Progenitor cell of endocrine pancreas (in vitro differentiated cells): ENCODE measurements at places on chromosomes 6 and 20.

GRCh38 chr20:36408219-36408618 lies 102.1 kb downstream of the DLGAP4 start:
- DNase-seq, result no peak

DNA sequence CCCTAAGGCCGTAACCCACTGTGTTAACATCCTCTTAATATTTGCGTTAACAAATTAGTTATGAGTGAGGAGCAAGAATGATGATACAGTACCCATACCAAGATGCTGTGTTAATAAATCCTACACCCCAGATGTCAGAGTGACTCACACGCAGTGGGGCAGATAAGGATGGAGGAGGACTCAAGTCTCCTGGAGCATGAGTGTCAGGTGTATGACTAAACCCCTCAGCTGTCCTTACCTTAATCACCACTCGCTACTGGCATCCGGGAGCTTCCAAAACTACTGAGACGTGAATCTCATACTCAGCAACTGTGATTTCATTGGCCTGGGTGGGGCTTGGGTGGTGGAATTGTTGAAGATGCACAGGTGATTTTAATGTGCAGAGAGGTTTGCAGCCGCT lies 131.3 kb upstream of the MTHFD1L start:
- no peak for DNase-seq

GRCh38 chr20:50744143-50744792 lies 12.9 kb downstream of the PARD6B start:
- DNase-seq, result no peak

- DNase-seq, result no peak
These were observed 20.0 kb downstream of the GINM1 start for GRCh38 chr6:149586149-149586548.

DNA sequence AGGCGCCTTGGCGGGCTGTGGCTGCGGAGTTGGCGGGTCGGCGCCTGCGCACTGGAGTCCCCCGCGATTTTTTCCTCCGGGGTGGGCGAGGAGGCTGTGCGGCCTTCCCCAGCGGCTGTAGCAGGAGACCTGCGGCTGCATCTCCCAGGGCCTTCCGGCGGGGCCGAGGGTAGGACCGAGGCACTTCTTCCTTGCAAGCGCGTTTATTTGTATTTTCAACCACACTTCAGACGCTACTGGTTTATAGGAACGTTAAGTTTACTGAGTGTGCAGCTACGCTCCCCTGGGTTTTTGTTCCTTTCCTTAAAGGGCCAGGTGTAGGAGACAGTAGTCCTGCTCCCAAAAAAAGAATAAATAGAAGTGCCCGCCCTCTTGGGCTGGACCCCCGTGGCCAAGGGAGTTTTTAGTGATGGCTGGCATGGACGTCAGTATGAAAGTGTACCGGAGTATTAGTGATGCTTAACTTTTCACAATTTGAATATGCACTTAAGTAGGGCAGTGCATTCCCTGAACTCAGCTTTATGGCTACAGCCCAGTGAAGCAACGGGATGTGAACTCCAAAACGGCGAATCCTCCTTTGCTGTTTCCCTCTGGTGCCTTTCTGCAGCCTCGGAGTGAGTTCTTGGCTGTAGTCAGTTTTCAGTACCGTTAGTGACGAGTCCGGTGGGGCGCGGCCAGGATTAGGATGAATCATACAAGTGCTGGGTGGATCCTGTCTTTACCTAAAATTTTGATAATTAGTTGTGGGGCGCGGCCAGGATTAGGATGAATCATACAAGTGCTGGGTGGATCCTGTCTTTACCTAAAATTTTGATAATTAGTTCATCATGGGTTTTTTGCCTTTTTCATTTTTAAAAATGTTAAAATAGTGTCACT lies 1.0 kb upstream of the FBXO5 start:
- DNase-seq, result peak; percentile 97

GRCh38 chr6:117547688-117548621 lies 54.4 kb downstream of the GOPC start:
- DNase-seq, result no peak

DNA sequence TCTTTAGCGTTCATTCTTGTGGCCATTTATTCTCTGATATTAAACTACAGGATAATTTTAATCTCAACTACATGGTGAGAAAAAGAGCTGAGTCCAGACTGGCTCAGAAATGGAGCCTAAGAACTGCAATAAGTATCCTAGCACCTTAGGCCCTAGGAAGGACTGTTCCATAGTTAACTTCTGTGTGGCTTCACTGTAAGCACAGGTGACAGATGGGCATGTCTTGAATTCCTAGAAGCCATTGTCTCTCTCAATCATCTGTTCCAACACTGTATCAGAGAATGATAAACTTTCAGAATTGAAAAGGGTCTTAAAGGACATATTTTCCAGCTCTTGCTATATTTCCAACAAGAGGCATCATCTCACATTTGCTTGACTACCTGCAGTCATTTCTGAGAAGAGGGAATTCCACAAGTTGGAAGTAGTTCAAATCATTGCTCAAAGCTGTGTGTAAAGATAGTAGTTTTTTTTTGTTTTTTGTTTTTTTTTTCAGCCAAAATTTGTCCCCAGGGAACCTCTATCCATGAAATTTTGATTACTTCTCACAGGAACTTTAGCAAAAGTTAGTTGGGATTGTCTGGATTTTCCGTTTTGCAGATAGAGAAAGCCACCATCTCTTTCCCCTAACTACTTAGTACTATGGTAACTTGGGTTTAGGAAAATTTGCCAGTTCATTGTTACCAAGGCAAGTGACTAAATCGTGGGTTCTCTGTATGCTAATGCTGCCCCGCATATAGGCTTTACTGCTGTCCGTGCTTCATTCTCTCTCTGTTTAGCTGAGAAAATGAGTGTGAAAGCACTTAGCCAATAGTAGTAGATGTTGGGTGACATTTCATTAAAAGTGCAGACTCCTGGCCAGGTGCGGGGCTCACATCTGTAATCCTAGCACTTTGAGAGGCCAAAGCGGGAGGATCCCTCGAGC lies 47.2 kb downstream of the KCNS1 start:
- no peak for DNase-seq

DNA sequence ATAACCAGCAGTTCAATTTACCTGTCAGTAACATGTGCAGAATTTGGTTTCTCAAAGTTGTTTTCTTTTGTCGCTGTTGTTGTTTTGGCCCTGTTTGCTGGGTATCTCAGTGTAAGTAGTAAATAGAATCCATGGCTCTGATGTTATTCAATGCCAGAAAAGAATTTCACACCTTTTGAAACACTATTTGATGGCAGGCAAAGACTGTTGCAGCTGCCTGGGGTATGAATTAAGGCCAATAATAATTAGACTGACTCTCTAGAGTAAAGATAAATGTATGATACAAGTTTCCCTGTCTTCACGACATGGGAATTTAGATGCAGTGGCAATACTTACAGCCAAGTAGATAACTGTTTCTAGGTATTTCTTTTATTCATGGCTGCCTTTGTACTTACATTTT lies 281.4 kb downstream of the CD83 start:
- no peak for DNase-seq

- DNase-seq, result peak; percentile 60
These were observed 333.9 kb downstream of the HACE1 start for GRCh38 chr6:104525677-104526322.

DNA sequence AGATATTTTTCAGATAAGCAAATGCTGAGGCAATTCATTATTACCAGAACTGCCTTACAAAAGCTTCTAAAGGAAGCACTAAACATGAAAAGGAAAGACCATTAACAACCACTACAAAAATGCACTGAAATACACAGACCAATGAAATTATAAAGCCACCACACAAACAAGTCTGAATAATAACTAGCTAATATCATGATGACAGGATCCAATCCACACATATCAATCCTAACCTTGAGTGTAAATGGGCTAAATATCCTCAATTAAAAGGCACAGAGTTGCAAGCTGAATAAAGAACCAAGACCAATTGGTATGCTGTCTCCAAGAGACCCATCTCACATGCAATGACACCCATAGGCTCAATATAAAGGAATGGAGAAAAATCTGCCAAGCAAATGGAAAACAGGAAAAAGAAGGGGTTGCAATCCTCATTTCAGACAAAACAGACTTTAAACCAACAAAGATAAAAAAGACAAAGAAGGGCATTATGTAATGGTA lies 58.0 kb upstream of the PHIP start:
- no peak for DNase-seq

DNA sequence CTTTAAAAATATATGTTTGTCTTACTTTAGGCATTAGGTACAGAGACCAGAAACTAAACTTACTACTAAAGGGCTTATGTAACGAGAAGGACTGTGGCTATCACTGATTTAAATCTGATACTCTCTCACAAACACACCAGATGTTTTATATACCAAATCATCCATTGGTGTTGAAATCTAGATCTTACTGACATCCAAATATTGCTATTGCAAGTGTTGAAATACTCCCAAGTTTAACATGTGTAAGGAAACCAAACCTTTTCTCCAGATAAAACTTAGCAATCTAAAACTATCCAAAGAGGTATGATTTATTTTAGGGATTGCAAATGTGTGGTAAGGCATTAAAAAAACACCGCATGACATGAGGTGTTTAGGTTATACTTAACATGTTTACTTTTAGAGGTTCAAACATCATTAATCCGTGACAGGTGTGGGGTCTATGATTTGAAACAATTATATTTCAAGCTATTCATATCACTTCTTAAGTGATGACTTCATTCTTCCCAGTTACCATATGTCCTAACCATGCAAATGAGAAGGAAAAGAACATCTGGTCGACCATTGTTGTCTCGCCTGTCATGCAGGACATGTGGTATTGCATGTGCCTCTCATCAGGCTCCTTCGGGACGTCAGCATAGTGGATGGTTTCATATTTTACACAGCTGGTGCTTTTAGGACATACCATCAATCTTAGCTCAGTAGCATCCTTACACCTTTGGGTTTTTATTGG lies 168.3 kb upstream of the SPACA1 start:
- no peak for DNase-seq

DNA sequence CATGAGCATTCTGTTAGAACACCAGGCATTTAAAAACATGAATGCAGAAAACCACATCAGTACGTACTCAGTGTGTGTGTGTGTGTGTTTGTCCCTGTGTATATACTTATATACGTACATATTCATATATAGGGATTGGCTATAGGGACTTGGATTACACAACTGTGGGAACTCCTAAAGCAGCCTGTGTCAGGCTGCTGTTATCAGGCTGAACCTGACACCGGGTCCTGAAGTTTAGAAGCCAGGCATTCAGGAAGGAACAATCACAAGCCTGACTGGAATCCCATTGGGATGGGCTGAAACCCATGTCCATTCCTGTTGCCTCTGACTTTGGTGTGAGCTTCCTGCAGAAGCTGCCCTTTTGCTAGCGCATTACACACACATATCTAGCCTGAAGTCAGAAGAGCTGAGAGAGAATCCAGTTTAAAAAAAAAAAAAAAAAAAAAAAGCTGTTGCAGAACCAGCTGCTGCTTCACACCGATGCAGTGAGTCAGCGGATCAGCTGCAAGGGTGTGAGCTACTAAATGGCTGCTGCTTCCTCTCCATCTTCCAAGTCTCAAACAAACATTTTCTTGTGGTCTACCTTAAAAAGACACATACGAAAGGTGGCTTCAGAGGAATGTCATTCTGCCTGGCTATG lies 348.1 kb downstream of the THBS2 start:
- DNase-seq, result no peak

GRCh38 chr20:41927189-41927588 lies 309.0 kb upstream of the CHD6 start:
- no peak for DNase-seq

- DNase-seq, result no peak
These were observed 210.0 kb downstream of the OGFRL1 start for GRCh38 chr6:71498638-71499037.

DNA sequence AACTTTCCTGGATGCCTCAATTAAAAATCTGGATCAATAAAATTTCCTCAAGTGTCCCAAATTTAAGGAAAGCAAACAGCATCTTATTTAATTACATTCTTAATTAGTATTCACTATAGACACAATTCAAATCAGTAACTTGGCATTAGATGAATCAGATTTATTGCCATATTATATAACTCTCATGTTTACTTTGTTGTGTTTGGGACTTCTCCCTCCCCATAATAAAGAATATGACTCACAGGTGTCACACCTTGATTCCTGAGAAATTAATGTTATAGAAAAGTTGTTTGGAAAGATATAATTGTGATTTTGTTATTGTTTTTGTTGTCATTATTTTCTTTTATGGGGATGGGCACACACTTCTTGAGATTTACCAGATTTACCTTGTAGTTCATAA lies 18.4 kb downstream of the EYA4 start:
- no peak for DNase-seq

DNA sequence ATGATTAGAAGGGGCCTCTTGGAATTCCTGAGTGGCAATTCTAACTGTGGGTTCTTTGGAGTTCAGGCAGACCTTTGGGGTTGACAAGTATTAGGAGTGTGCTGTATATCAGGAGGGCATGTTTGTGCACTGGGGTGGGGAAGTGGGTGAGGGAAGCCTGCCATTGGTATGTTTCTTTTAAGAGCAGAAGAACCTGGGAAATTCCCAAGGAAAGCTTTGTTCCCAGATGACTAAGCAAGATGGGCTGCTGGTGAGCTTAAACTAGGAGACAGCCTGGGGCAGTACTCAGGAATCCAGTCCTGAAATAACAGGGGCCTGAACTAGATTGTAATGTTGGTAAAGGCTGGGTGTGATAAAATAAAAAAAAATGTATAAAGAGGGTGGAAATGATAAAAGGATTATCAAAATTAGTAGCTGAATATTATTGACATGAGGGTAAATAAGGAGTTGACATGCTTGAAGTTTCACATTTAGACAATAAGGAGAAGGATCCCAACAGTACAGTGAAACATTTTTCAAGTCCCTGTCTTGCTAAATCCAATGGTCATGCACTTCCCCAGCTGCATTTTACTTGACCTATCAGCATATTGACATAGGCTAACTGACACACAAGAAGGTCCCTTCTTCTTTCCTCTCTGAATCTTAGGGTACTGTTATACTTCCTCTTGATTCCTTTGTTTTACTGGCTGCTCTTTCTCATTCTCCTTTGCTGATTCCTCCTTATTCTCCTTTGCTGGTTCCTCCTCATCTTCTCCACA lies 18.4 kb upstream of the IFNGR1 start:
- DNase-seq, result no peak
